ENCODE measurements at places on chromosomes 1 and 21.
A peak's percentile ranks its signal among the peaks of the same experiment; 100 is the strongest.

DNA sequence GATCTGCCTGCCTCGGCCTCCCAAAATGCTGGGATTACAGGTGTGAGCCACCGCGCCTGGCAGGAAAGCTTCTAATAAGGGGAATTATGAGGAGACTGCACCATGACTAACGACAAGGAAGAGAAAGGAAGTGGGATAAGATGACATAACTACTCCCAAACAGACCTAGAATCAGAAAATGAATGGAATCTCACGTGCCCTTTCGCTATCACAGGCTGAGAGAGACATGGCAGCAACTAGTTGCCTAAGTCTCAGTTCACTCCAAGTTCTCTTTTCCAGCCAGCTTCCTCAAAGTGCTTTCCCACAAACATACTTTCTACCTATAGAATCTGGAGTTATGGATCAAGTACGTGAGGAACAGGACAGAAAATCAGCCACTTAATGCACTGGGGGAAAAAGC, 2.0 kb downstream of the PI4KB start:
- no peak for DNase-seq

DNA sequence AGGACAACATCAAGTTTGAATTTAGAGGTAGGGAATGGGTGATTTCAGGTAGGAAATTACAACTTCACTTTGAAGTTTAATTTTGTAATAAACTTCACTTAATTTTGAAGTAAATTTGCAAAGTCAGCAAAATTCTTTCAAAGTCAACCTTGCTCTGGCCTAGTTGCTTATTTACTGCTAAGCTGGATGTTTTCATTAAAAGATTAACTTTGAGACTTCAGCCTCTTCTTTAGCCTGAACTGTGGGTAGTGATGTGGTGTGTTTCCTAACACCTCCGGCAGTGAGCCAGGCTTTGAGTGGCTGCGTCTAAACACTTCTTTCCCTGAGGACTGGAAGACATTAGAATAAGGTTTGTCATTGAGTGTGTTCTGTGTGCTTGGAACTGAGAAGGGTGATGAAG, at the start of gene HAO2:
HAO2 (plus strand) TSS at position 232 of the 400 bp plus-strand sequence. CDS start 12,301 bp downstream, outside the sequence.
- DNase-seq: no peak

GRCh38 chr1:24481101-24481500, 21.5 kb upstream of the RCAN3 start:
- peak; percentile 45 for DNase-seq

DNA sequence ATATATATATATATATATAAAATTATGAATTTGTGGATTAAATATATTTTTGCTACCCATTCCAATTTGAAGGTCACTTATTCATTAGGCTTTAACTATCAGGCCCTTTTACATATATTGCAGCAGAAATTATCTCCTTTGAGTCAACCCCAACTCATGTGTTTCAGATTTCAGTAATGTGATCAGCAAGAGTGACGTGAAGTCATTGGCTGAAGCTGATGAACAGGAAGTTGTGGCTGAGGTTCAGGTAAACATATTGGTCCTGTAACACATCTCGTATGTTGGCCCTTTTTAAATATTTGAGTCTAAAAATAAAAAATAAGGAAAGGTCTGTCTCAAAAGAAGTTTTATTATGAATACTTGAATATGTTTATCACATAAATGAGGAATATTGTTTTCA, 8.5 kb downstream of the VPS45 start:
- no peak for DNase-seq

DNA sequence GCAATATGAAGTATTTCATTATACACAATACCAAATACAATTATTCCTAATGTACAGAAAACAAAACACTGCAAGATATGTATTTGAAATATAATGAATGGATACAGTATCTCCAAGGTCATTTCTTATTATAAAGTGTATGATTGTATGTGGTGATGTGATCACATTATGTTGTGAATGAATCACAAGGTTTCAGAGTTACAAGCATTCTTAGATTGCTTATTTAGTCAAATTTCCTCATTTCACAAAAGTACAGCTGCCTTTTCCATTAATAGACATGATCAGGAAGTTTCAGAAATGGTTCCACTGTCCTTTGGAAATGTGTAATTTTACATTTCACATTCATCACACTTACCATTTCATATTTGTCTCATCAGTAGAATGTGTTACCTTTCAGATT, 28.3 kb upstream of the NEK7 start:
- DNase-seq: no peak

GRCh38 chr1:116826818-116827606, 72.8 kb downstream of the CD2 start:
- DNase-seq: peak; percentile 52

GRCh38 chr1:23793861-23794731, 3.2 kb downstream of the LYPLA2 start:
- DNase-seq: no peak

- DNase-seq: no peak
These were observed 10.8 kb upstream of the SMYD2 start for GRCh38 chr1:214270097-214270650.

GRCh38 chr1:198156111-198156744, 570 bp upstream of the NEK7 start:
- DNase-seq: peak; percentile 71

DNA sequence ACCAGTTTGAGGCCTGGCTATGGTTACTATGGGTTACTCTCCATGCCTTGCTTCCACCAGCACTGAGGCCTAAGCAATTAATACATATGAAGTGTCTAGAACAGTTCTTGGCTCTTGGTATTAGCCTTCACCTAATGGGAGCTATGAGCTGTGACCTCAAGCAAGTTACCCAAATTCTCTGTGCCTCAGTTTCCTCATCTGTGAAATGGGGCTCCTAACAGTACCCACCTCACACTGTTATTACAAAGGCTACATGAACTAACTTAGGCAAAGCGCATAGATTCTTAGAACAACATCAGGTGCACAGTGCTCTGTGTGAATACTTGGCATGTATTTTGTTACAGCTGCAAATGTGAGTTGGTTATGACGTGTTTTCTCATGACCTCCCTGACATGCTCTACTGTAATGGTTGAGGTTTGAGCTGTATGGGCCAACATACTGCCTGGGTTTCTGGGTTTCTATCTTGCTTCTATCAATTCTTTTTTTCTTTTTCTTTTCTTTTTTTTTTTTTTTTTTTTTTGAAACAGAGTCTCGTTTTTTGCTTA, 26.5 kb downstream of the CDCP2 start:
- no peak for DNase-seq

DNA sequence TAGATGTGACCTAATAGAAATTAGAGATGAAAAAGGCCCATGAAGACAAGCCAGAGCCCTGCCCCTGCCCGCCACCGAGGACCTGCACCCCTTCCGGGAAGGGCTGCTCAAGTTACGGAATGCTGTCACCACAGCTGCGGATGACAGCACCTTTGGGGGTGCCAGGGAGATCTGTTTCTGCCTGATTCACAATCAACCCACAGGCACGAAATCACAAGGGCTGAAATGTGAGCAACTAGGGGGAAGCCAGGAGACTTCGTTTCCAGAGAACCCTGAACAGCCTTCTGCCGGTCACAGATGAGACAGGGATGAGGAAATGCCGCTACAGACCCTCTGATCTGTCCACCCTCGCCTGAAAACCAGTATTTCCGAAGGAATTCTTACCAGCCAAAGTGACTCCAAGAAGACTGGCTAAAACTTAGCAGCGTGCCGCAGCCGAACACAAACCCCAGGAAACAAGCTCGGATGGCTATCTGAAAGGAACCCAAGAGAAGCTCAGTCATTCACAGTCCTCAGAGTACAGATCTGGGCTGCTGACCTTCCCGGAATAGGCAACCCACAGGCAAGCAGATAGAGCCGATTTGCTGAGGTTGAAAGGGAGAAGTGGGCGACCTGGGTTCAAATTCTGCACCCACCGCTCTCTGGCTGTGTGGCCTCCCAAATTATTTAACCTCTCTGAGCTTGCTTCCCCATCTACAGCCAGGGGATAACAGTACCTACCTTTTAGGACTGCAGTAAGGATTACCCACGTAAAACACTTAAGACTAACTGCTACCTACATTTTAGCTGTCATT, 1.1 kb downstream of the ICMT start:
- DNase-seq: no peak

DNA sequence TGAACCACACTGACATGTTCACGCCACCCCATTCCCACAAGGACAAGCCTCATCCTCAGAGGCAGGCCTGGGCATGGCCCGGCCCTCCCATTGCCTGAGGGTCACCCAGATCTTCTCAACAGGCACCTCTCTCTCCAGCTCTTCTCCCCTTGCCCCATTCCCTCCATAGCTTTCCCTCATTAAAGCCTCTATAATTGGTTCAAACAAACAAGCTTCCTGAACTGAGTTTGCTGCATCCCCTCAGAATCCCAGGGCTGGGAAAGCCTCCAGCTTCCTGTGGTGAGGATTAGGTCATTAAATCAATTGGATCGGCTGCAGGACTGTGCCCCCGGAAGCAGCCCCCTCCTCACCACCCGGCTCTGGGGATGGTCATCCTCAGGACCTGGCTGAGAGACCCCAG, 18.9 kb downstream of the CTNNBIP1 start:
- DNase-seq: no peak

- no peak for DNase-seq
These were observed 171.4 kb downstream of the TGFB2 start for GRCh38 chr1:218516526-218516925.
